ENCODE measurements at places on chromosomes 12 and 14.
A peak's percentile ranks its signal among the peaks of the same experiment; 100 is the strongest.

DNA sequence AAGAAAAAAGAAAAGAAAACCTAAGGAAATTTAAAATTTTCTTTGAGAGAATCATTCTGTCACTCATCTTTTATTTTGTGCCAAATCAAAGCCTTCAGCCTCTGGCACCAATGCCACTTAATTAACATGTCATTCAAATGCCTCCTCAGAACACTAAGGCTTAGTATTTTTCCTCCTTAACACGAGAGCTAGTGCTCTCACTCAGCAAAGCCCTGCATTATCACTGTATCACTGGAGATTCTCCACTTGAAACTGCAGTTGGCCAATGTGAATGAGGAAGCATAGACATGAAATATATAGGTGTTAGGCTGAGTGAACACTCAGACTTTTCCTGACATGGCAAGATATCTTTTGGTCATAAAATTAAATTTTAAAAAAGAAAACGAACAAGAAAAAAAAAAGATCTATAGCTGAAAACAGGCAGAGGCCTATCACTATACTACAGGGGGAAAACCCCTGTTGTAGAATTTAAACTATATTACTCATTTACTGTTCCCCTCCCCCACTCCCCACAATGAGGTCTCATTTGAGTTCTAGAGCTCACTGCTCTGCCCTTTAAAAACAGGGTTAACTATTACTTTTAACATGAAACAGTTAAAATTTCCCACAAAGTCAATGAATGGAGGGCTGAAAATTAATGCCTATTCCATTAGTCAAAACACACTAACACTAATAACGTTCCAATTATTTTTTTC, 5.1 kb downstream of the MBIP start:
- no peak for DNase-seq

GRCh38 chr12:31309279-31309678, 16.7 kb downstream of the SINHCAF start:
- no peak for DNase-seq

GRCh38 chr12:21599143-21599999, 5.3 kb downstream of the GYS2 start:
- no peak for DNase-seq

- DNase-seq: peak; percentile 96
Measured at GRCh38 chr12:93624595-93625294, 52.3 kb downstream of the SOCS2 start.

- DNase-seq: no peak
Measured at GRCh38 chr12:123388951-123389559, 5.1 kb downstream of the KMT5A start.

- DNase-seq: no peak
Measured at GRCh38 chr12:126247936-126248335, 1182.7 kb downstream of the AACS start.

DNA sequence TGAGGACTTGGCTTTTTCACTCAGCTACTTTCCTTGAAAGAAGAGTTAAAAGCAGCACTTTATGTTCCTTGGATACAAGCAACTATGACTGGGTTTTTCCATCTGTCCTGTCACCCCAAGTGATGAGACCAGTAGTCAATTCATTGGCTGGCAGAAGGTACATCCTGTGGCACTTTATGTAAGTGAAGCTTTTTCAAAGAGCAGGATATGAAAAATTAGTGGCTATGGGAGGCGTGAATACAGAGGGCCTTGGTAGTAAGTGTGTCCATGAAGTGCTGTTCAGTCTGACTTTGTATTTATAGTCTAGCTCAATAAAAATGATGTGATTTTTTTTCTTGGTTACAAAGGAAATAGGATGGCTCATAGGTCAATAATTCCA, 68.8 kb downstream of the DRAM1 start:
- no peak for DNase-seq

DNA sequence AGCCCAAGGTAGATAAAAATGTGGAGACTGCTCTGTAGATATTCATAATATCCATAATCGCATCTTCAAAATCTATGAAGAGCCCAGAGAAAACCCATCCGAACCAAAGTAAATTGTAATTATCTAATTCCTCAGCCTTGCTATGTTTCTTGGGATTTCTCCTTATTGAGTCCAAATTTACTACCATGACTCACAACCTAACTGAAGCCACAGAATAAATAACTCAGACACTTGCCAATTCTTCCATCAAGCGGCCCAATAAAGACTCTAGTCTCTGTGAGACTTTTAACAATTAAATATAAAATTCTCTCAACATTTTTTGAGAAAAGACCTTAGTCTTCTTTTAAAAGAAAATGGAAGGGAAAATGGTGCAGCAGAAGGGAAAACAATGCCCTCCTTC, 409.8 kb downstream of the DAD1 start:
- no peak for DNase-seq

DNA sequence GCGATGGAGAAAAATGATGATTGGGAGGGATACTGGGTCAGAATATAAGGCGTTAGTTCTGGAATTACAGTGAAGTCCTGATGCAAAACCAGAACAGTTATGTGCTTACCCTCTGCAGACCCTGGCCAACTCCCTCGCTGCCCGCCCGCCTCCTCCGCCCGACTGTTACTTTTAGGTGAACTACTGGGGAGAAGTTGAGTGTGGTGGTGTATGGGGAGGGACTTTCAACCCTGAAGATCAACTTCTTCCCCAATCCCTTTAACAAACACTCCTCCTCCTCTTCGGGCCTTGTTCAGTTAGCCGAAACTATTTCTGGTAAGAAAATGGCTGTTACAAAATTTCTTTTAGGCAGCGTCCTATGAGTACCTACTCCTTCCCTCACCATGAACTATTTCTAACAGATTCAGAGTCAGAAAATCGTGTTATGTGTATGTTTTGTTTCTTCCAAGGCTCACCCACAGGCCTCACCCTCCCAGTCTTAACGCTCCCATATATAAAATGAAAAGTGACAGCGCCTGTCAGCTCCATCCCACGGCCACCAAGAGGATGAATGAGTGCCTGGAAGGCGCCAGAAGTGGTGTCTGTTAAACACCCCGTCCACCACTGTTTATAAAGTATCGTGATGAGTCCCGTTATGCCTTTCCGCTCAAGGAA, 1.3 kb downstream of the FBXO33 start:
- DNase-seq: peak; percentile 23

GRCh38 chr14:51367600-51367931, 127.5 kb downstream of the TMX1 start:
- DNase-seq: peak; percentile 73

GRCh38 chr12:55972911-55973598, 823 bp upstream of the RAB5B start:
- peak; percentile 64 for DNase-seq

DNA sequence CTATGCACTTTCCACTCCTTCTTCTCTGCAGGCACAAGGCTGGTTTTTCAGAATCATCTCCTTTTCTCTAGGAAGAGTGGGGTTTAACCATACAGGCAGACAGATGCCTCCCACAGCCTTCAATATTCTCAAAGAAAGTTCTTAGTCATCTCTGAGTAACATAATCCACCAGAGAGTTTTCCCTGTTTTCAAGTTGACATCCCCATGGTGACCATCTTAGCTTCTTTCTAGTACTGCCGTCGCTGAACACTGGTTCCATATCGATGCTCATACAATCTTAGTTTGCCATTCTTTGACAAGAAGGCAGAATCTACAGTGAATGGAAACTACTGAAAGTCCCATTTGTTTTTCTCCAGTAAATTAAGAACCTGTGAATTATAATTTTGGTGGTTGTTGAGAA, 28.6 kb downstream of the TPH2 start:
- DNase-seq: no peak

GRCh38 chr12:18546399-18546798, 191.4 kb downstream of the PLCZ1 start:
- DNase-seq: peak; percentile 91

DNA sequence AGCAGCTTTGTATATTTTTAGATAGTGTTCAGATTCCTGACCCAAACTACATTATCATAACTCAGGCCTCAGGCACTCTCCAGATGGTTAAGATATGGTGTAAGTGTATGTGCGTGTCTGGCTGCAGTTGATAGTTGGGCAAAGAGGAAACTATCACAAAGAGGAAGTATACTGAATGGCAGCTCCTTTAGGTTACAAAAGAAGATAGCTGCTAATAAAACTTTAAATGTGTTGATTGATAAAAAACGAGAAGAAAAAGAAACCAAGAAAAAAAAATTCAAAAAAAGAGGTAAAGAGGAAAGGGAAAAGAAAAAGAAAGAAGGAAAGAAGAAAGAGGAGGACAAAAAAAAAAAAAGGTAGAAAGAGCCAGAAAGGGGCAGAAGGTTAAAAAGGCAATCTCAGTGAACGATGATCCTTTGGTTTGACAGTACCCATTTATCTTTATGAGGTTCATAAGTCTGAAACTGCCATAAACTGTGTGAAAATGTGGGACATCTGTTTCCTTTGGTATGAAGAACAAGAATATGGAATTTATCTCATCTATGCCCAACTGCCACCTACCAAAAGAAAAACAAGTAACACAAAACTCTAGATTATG, 42.2 kb downstream of the TAOK3 start:
- peak; percentile 85 for DNase-seq

DNA sequence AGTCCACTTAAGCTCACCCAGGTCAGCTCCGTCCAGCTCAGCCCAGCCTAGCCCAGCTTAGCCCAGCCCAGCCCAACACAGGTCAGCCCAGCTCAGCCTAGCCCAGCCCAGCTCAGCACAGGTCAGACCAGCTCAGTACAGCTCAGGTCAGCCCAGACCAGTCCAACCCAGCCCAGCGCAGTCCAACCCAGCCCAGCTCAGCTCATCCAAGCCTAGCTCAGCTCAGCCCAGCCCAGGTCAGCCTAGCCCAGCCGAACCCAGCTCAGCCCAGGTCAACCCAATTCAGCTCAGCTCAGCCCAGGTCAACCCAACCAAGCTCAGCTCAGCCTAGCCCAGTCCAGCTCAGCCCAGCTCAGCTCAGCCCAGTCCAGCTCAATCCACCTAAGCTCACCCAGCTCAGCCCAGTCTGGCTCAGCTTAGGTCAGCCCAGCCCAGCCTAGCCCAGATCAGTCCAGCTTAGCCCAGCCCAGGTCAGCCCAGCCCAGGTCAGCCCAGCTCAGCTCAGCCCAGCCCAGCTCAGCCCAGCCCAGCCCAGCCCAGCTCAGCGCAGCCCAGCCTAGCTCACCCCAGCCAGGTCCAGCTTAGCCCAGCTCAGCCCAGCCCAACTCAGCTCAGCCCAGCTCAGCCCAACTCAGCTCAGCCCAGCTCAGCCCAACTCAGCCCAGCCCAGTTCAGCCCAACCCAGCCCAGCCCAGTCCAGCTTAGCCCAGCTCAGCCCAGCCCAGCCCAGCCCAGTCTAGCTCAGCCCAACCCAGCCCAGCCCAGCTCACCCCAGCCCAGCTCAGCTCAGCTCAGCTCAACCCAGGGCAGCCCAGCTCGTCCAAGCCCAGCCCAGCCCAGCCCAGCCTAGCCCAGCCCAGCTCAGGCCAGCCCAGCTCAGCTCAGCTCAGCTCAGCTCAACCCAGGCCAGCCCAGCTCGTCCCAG, 184.0 kb downstream of the TMEM121 start:
- DNase-seq: no peak

DNA sequence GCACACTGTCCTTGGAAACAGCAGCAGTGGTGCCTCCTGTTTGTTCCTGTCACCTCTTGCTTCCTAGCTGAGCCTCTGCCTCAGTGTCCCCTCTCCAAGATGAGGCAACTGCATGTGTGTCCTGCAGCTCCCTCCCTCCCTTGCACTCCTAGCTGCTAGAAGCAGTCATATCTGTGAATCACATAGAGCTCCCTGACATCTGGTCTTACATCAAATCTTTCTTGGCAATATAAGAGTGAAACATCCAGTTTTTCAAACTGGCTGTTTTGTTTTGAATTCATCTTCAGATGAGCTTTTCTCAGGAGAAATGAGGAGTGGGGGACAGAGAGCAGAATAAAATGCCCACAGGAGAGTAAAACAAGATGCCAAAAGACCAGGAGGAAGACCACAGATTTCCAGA, 103.7 kb downstream of the VCPKMT start:
- peak; percentile 59 for DNase-seq

DNA sequence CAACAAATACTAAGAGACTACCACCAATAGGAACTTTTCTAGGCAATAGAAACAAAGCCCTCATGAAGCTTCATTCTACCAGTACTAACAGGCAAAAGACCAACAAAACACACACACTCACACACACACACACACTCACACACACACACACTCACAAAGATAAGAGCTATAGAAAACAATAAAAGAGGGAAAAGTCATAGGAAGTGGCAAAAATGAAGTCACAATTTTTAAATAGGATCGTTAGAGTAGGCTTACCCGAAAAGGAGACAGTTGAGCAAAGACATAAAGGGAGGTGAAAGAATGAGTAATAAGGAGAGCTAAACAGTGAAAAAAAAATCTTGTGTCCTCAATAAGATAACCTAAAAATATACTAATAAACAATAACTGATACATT, 66.5 kb downstream of the C2CD5 start:
- DNase-seq: peak; percentile 71

DNA sequence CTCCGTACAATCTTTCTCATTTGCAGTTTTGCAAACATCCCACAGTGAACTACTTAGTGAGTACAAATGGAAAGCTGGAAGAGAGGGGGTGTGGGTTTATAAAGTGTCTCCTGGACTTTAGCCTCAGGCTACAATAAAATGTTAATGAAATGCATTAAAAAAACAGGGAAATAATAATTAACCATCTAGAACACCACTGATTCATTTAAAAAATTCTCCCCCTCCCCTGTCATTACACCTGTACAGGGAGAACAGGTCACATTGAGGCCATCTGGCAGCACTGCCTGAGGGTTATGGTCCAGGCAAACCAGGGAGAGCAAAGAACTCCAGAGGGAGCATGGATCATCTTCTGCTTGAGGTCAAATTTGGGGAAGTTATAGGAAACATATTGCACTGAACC, 96.3 kb downstream of the TSPAN8 start:
- no peak for DNase-seq

DNA sequence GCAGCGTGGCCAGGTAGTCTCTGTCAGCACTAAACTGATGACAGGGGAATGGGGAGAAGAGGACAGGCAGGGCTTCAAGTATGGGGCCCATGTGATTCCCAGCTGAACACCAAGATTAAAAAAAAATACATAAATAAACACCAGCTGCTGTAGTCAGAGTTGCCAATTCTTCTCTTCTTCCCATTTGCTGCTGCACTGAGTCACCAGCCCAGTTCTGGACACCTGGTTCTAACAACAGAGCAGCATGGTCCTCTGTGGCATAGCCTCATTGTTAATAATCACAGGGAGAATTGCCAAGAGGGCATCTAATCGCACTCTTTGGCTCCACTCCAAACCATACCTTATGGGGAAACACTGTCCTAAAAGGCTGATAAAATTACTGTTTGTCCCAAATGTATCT, 15.1 kb downstream of the PPM1H start:
- peak; percentile 83 for DNase-seq

GRCh38 chr12:50806176-50806575, 36.5 kb upstream of the TMPRSS12 start:
- DNase-seq: peak; percentile 9

DNA sequence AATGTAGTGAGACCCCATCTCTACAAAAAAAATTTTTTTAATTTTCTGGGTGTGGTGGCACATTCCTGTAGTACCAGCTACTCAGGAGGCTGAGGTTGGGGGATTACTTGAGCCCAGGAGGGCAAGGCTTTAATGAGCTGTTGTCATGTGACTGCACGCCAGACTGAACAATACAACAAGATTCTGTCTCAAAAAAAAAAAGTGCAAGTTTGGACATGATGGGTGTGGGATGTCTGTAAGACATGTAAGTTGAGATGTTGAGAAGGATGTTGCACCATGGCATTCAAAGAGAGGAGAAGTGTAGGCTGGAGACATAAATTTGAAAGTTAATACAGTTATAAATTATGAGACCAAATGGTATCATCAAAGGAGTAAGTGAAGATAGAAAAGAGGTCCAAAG, 23.5 kb downstream of the YEATS4 start:
- no peak for DNase-seq

- peak; percentile 55 for DNase-seq
Measured at GRCh38 chr14:68522510-68523325, 270.1 kb downstream of the ZFP36L1 start.
